Activated T-cell treated with anti-CD3 and anti-CD28 coated beads for 48 hours (primary cell): ENCODE measurements at places on chromosomes 2 and 18.

GRCh38 chr18:79918615-79919011 is 32.8 kb downstream of the SLC66A2 start:
- DNase-seq: no peak

DNA sequence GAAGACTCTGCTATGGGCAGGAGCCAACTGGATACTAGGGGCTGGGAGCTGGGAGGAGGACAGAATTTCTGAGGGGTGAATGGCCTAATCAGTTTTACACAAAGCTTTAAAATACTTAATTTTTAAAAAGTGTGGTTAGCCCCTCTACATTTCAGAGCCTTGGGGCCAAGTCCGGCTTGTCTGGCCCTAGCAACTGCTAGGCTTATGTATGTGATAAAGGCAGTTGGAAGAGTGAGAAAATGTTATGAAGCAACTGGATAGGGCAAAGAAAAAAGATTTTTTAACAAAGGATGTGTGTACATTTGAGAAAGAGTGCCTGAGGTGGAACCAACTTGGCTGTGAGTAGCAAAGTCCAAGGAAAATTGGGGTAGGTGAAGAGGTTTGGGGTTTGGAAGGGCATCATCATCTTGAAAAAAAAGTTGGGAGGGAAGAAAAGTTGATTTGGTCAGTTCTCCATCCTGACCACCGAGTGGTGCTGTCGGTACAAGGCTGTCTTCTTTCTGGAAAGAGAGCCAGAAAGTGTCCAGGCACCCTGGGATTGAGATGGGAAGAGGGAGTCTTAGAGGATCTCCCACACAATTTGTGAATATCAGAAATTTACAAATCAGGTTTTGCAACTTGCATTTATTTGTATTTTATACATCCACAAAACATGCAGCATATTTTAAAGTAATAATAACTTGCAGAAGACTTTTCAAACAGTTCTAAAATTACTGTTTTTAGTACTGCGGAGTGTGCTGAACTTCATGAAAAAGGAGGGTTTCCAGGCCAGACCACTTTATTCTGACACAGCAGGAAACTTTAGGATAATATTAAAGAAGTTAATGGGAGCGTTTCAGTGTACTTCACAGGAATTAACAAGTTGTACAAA is 10.5 kb upstream of the CDK15 start:
- no peak for DNase-seq

DNA sequence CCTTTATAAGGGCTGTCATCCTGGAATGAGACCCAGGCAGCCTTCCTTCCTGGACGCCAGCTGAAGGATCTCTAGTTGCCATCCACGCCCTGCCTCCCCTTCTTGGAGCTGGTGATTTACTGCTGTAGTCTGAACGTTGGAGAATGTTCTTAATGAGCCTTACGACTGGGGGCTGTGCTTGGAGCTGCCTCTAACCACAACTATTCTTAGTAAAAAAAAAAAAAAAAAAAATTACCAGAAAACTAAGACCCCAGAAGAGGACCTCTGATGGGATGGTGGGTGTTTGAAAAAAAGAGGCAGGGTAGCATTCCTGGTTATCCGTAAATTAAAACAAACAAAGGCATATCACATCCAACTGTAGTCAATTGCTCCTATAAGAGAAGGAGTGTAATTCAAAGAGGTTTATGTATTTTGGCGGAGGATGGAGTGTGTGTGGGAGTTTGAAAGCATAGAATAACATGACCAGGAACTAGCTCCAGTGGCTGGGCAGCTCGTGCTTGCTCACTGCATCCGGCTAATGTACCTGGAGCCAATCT is 105.4 kb downstream of the QPCT start:
- DNase-seq: no peak

GRCh38 chr18:2707551-2708168 is 52.1 kb downstream of the SMCHD1 start:
- DNase-seq: no peak

DNA sequence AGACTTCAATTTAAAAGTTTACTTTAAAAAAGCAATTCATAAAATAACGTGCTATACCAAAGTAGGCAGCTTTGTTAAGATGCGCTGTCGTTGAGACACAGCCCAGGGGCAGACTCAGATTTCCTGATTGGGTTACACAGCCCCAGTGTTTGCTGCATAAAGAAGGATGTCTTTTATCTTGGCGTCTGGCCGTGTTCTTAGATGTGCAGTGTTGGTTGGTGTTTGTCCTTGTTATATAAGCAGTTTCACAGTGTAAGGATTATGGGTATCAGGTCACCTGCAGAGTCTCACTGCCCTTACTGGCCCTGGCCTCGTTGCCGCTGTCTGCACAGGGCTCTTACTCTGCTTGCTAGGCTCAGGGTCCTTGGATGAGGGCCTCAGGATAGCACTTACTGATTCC is 108.5 kb downstream of the WDSUB1 start:
- DNase-seq: no peak

GRCh38 chr2:119520696-119521432 is 3.4 kb downstream of the SCTR start:
- no peak for DNase-seq

DNA sequence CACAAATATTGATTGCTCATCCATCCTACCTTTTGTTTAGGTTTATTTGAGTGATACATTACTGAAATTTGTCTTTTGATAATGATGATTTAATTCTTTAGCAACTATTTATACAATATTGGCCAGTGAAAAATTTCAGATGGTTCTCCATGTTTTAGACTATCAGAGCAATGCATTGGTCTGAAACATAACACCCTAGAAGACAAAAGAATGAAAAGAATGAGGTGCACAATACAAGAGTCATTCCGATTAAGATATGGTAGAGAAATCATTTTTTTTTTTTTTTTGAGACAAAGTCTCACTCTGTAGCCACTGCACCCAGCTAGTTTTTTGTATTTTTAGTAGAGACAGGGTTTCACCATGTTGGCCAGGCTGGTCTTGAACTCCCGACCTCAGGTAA is 197.4 kb upstream of the FAM98A start:
- DNase-seq: no peak

GRCh38 chr18:9475643-9476591 is 604 bp downstream of the RALBP1 start:
- DNase-seq: peak; percentile 62

DNA sequence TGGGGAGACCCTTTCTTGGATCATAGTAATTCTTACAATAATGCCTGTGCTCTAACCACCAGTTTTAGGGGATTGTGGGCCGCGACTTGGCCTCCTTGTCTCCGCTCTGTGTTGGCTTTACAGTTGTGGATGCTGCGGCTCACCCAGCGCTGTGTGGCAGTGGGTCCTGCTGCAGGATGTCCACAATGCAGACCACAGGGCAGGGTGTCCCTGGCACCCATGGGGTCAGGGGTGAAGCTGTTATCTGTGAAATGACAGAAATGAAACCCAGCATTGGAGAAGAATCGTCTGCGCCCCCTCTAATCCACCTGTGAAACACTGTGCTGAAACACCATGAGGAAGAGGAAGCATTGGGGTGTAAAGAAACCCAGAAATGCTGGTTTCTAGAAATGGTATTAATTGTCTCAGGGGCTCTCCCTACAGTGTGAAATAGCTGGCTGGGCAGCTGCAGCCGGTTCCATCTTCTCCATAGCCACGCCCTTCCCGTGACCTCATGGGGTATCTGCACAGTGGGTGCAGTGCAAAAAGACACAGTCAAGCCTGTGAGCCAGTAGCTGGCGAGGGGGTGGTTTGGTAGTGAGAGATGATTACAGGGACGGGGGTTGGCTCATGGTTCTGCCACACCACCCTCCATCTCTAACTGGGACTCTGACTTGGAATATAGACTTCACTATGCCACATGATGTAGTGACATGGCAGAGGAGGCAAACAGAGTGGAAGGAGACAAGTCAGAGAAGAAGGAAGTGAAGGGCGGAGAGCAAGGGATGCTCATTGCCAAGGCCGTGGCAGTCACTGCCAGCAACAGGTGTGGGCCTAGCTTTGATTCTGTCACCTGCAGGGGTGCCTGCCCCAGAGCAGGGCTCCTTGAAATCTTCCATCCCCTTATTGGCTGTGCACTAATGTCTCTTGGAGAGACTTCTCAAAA is 16.2 kb downstream of the INPP4A start:
- peak; percentile 74 for DNase-seq

DNA sequence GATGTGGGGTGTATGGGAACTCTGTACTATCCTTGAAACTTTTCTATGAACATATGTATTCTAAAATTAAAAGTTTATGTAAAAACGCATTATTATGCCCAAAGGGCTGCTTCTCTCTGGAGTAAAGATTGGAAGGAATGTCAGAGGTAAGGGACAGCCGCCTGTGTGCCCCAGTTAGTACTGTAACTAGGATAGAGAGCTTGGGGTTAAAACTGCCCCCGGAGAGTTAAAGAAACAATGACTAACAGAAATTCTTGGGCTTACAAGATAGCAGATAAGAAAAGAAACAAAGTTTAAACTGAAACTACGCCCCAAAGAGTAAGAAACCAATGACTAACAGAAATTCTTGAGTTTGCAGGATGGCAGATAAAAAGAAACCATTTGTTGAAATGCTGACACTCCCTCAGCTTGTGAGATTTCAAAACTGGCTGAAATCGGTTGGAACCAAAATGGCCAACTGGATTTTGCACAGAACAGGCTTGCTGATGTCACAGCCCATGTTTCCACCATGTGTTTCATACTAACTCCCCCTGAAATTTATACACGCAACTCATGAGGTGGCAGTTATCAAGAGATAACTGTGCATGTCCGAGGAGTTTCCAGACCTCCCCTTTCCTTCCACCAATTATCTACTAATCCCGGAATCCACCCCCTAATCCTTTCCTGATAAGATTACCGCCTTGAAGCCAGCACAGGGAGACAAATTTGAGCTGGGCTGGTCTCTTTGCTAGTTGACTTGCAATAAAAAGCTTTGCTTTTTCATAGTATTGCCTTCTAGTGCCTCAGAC is 8.7 kb upstream of the TXNDC2 start:
- no peak for DNase-seq

GRCh38 chr2:156305121-156305520 is 27.4 kb downstream of the NR4A2 start:
- DNase-seq: no peak

- no peak for DNase-seq
These were observed 18.6 kb upstream of the ACOXL start for GRCh38 chr2:110713513-110714362.

GRCh38 chr2:61356261-61356957 is 114.5 kb downstream of the USP34 start:
- DNase-seq: no peak

- DNase-seq: peak; percentile 6
These were observed 327 bp downstream of the LTBP1 start for GRCh38 chr2:32947076-32947483.

DNA sequence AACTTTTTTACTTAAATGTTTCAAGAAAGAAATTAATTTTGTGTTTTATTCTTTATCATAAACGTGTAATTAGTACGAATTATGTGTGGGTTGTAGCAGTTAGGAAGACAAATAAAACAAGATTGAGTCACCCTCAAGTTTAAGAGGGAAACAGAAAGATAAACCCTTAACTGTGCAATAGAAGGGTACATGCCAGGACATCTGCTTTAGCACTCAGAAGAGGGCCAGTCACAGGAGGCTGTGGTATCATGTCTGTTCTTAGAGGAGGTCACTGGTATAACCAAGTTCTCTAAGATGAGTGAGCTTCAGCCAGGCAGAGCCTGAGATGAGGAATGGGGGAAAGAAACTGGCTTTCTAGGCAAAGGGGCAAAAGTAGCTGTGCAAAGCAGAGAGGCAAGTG is 42.4 kb upstream of the GRHL1 start:
- DNase-seq: no peak

DNA sequence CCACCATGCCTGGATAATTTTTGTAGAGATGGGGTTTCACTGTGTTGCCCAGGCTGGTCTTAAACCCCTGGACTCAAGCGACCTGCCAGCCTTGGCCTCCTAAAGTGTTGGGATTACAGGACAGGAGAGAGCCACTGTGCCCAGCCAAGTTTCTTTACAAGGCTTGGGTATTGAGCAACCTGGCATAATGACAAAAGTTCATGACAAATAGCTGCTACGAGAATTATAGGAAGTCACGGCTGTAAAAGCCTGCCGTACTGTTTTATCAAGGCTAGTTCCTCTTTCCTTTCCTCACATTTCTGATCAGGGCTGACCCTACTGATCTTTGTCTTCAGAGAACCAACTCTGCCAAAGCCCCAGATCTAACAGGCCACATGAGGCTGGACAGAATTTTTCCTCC is 490.4 kb upstream of the SPRED2 start:
- DNase-seq: no peak

- DNase-seq: no peak
These were observed 309.9 kb upstream of the RAB12 start for GRCh38 chr18:8299054-8299980.

- DNase-seq: no peak
These were observed 61.3 kb downstream of the UBE2E3 start for GRCh38 chr2:181041661-181042060.

GRCh38 chr2:10362096-10362897 is 59.6 kb downstream of the HPCAL1 start:
- DNase-seq: no peak

DNA sequence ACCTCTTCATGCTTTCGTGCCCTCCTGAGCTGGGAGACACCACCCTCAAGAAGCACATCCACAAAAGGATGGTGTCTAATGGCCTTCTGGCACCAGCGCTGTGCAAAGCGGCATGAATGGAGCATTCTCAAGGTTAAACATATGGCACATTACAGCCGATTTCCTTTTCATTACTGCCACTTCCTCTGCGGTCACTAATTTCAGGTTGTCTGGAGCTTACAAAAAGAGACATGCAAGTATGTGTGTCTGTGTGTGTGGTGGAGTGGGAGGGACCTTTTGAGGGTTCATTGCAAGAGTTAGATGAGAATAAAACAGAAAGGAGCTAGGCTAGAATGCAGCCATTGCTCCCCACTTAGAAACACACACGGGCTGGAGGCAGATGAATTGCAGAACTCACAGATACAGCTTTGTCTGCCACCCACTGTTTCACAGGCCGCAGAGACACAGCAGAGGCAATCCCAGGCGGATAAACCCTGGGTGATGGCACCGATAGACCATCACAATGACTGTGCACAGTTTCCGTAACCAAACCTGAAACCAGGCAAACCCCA is 76.0 kb downstream of the TGIF1 start:
- peak; percentile 27 for DNase-seq

- peak; percentile 26 for DNase-seq
These were observed 86.2 kb upstream of the HAAO start for GRCh38 chr2:42878581-42878980.

GRCh38 chr2:62586981-62587380 is 81.0 kb upstream of the TMEM17 start:
- DNase-seq: no peak

DNA sequence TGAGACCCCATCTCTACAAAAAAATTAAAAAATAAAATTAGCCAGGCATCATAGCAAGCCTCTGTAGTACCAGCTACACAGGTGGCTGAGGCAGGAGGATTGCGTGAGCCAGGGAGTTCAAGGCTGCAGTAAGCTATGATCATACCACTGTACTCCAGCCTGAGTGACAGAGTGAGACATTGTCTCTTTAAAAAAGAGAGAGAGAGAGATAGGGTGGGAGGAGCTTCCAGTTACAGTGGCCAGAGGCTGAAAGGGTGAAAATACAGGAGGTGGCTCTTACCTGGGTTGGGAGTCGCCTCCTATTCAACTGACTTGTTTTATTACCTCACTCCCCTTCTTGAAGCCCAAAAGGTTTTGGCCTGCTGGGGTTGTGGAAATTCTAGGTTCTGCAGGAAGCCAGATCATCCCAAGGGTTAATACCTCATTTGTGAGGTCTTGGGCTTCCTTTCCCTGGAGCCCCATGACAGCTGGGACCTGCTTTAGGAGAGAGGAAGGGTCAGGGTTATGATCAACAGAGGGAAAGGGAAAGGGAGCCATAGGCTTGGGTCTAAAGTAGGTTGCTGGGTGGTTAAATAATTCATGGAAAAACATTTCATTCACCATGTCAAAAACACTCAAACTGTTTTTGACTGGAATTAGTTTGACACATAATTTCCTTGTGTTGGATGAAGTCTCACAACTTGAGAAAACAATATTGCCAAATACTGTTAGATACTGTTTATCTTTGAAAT is 17.4 kb downstream of the DYNC2LI1 start:
- no peak for DNase-seq
